ENCODE measurements at places on chromosomes 11 and 22.

DNA sequence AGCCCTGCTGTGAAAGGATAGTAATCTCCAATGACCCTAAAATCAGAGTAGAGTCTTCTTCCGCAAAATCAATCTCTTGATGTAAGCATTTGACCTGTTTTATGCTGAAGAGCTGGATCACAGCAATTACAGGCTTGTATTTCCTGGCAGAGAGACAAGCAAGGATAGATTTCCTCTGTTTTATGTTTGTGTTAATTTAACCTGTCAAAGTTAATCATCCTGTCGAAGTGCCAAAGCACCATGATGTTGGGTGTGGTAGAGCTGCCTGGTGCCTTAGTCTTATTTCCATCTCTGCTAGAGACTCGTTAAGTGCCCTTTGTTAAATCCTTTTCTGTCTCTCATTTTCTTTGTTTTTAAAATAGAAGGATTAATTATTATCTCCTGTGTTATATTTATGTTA is 248.1 kb downstream of the CNTN5 start:
- DNase-seq: no peak

DNA sequence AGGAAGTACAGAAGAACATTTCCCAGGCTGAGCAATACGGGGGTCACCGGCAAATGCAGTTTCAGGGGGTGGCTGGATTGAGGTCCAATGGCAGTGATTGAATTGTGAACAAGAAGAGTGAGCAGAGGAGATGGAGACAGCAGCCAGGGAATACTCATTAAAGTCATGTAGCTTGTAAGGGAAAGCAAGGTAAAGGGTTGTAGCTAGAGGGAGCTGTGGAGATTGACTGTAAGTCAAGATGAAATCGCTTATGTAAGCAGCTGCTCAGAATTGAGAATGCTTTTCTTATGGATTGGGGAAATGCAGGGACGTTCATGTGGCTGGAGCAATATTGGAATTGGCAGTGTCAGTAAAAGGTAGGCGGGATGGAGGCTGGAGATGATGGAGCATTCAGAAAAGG is 111.4 kb upstream of the TBCEL start:
- no peak for DNase-seq

DNA sequence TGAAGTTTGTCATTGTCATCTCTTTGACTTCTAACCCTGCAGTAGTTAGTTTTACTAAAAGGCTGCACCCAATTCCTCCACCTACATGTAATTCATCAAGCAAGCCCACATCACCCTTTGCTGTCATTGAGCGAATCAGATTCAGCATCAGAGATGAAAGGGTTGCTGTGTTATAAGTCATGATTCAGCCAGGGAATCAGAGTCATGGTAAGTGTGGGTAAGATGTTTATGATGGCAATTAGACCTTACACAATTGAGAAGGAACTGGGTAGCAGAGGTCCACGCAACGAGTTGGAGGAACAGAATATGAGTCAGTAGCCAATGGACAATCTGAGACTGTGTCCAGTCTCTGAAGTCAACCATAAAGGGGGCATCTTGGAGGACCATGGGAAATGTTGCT is 162.8 kb upstream of the SNX19 start:
- no peak for DNase-seq

- DNase-seq: no peak
These were observed 90.4 kb upstream of the PARVA start for GRCh38 chr11:12287009-12287373.

GRCh38 chr22:31230871-31231621 is 18.9 kb downstream of the LIMK2 start:
- peak; percentile 72 for DNase-seq

- DNase-seq: no peak
These were observed 60.6 kb downstream of the MICAL2 start for GRCh38 chr11:12170984-12171383.

DNA sequence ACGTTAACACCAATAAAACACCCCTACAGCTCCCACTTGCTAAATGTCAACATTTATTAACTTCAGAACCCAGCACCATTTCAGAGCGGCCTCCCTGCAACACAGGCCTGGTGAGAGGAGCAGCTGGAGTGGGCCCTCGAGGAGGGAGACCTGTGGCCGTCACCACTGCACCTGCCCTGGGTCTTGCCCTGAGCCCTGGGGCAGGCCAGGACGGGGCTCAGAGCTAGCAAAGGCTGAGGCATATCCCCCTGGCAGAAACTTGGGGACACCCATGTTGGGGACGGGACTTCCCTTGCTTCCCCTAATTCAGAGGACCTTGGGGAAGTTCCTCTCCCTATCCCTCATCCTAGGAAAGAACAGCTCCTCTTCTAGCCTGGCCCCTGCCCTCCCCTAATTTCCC is 137.3 kb upstream of the THY1 start:
- DNase-seq: no peak

DNA sequence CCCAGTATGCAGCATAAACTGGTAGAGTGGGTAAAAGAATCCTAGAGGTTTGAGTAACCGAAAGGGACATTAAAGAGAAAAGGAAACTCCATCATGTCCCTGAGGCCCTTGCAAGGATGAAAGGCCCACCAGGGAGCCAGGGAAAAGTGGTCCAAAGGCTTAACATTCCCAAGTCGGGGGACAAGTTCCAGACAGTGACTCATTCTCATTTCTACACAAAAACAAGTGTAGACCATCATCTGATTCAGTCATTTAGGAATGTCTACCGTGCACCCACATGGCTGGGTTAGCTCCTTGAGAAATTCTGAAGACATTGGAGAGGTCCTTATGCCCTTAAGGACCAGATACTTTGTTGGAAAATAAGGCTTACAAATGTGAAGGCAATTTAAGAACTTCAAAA is 4.8 kb upstream of the NOX4 start:
- no peak for DNase-seq

DNA sequence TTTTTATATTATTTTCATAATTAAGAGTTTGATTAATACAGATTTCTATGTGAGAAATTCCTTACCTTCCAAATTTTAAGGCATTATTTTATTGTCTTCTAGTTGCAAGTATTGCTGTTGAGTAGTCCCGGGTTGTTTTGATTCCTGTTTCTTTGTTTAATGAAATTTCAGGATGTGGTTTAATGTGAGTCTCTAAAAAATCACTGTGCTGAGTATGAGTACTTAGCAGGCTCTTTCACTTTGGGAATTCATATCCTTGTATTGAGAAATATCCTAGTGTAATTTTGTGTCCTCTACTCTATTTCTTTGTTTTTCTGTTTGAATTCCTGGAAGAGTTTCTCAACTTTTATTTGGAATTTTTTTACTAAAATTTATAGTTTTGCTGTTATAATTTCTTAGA is 113.2 kb downstream of the TMEM135 start:
- DNase-seq: no peak

- peak; percentile 70 for DNase-seq
These were observed 82.8 kb downstream of the FLI1 start for GRCh38 chr11:128776424-128777284.

DNA sequence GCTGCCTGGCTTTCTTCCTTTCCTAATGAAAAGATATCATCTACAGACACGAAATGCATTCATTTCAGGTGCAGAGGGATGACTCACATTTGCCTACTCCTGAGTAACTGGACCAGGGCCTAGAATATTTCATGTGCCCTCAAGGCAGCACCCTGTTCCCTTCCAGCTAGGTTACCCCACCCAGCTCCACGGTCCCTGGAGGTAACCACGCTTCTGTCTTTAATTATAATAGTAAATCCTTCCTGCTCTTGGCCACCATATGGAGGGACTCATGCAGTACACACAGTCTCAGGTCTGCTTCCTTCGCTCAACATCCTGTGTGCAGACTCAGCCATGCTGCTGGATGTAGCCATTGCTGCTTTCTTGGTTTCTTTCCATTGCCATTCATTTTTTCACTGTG is 22.3 kb downstream of the DHCR7 start:
- no peak for DNase-seq

GRCh38 chr11:116730241-116730561 is 42.6 kb downstream of the BUD13 start:
- DNase-seq: no peak

- DNase-seq: no peak
These were observed 9.4 kb downstream of the TRIM6 start for GRCh38 chr11:5605849-5606248.

- no peak for DNase-seq
These were observed 11.2 kb upstream of the UPK3A start for GRCh38 chr22:45273452-45274075.

GRCh38 chr22:28506150-28506535 is 173.5 kb downstream of the TTC28 start:
- DNase-seq: no peak

- DNase-seq: no peak
These were observed 20.8 kb downstream of the BID start for GRCh38 chr22:17753401-17753989.

DNA sequence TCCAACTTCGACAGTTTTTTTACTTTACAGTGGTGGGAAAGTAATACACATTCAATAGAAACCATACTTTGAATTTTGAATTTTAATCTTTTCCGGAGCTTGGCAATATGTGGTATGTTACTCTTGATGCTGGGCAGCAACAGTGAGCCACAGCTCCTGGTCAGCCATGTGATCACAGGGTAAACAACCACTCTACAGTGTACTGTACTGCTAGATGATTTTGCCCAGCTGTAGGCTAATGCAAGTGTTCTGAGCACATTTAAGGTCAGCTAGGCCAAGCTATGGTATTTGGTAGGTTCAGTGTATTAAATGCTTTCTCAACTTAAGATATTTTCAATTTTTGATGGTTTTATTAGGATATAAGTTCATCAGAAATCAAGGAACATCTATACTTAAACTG is 48.7 kb upstream of the GRIK4 start:
- DNase-seq: no peak

DNA sequence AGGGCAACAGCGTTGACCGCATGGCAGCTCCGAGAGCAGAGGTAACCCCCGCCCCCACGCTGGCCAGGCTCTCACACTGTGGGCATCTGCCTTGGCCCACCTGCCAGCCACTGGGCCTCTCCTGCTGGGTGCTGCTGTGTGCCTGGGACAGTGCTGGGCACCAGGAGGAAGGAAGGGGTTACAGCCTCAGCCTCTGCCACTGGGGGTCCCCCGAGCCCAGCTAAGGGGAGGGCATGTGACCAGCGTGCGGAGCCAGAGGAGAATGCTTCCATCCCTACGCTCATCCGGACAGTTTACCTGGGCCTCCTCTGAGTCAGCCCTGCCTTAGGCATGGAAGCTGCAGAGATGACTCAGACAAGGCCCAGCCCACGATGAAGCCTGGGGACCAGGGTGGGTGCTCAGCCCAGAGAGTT is 10.9 kb downstream of the NCF4 start:
- DNase-seq: no peak

DNA sequence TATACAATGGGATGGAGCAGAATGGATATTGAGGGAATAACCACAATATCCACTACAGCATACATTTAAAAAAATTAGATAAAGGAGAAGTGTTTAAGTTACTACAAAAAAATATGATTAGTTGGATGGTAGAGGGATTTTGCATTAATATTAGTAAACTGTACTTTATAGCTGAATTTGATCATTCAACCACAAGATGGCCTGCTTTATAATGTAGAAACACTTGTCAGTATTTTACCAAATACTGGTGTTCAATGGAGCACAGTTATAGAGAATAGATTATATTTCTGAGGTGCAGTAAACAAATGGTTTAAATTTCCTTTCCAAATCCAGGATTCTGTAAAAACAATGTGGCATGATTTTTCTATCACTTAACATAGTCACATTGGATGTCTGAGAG is 818.8 kb upstream of the CHORDC1 start:
- DNase-seq: no peak

GRCh38 chr22:50542416-50542927 is 3.2 kb upstream of the KLHDC7B start:
- DNase-seq: no peak

GRCh38 chr11:124717786-124718651 is 21.7 kb upstream of the NRGN start:
- DNase-seq: peak; percentile 33

DNA sequence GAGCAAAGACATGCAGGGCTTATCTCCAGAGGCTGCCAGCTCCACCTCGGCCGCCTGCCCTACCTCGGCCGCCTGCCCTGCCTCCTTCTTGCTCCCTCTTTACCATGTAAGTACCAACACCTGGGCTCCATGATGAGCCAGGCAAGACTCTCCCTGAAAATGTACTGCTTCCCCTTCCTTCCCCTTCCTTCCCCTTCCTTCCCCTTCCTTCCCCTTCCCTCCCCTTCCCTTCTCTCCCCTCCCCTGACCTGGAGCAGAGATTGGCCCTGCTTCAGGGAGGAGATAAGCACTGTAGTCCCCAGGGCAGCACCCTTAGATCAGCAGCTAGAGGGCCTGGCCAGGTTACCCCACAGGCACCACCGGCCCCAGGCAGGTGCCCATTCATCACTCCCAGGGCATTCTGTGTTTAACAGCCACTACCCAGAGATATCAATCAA is 25.4 kb upstream of the ADORA2A start:
- DNase-seq: no peak

DNA sequence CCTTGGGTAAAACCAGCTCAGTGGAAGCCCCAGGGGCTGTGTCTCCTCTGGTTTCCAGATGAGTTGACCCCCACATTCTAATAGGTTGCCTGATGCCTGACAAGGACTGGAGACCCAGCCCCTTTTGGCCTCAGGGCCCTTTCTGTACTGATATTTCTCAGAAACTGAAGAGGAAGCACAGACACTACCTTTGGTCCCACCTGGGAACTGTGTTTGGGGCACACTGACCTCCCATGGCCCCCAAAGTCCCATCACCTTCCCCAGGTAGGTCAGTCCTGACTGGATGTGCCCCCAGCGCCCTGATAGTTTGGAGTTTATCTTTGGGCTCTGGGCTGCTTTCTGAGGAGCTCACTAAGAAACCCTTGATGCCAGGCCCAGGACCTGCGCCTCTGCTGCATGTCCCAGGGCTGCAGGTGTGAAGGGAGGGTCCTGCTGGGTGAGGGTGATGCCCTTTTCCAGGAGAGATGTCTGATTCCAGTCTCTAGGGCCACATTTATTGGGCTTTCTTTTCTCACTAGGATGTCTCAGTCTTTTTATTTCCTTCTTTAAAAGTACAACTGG is 106.7 kb downstream of the GGTLC2 start:
- DNase-seq: no peak
